ENCODE measurements at places on chromosomes 16 and 17. TPM values are rescaled to one million over a fixed set of nuclear protein-coding genes. Genes with fewer than 3 reads are reported as not detected.

PLA2G10 gene
- total RNA-seq: not detected

NT5C3B gene
- 64.6 TPM for total RNA-seq

TSNAXIP1 gene
- total RNA-seq: 0.99 TPM

CLDN7 gene
- total RNA-seq: 3.5 TPM

KCNJ18 gene
- total RNA-seq: not detected

NPIPB13 gene
- total RNA-seq: 0.93 TPM

Data from aortic smooth muscle cell (primary cell).